ENCODE measurements at places on chromosomes 1 and 21.
A peak's percentile ranks its signal among the peaks of the same experiment; 100 is the strongest.

GRCh38 chr1:41789661-41790330 lies 128.9 kb downstream of the HIVEP3 start:
- no peak for DNase-seq

GRCh38 chr1:231411036-231411531 lies 11.0 kb downstream of the EGLN1 start:
- no peak for DNase-seq

DNA sequence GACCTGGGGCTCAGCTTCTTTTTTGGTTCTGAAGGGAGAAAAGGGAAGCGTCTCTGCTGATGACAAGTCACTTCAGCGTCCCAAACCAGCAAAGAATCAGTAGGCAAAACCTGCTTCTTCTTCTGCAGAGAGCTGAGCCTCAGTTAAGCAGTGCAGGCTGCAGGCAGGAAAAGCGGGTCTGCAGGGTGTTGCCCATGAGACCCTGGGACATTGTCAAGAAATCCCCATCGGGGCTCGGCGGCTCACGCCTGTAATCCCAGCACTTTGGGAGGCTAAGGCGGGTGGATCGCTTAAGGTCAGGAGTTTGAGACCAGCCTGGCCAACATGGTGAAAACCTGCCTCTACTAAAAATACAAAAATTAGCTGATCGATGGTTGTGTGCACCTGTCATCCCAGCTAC lies 16.7 kb downstream of the CLDN14 start:
- DNase-seq = no peak

- peak; percentile 24 for DNase-seq
Measured at GRCh38 chr1:114979278-114979891, 50.2 kb upstream of the TSHB start.

DNA sequence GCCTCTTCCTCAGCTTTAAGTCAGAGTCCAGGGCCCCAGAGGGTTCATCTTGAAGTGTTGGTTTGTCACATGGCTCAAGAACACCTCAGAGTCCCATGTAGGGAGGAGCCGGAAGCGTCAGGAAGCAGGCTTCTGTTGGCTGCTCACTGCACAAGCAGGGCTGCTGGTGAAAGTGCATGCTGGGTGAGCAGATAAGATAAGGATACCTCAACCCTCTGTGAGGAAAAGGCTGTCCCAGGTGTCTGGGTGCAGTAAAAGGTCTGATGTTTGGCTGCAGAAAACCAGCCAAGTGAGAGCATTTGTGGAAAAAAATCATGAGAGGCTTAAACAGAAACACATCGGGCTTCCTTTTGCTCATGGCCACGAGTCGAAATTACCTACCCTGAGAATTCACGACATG lies 6.2 kb upstream of the TEX35 start:
- no peak for DNase-seq

- DNase-seq = no peak
Measured at GRCh38 chr1:76137746-76138145, 63.2 kb downstream of the ST6GALNAC3 start.

DNA sequence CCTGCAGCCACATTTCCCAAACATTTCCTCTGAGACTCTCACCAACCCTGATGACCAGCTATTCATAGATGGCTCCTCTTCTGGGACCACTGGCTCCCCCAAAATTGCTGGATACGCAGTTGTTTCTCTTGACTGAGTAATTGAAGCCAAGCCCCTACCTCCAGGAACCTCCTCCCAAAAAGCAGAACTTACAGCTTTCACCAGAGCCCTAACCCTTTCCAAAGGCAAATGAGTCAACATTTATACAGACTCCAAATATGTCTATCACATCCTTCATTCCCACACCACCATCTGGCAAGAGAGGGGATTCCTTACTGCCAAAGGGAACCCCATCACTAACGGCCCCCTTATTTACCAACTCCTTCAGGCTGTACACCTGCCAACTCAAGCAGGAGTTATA lies 20.3 kb upstream of the CA6 start:
- DNase-seq = no peak

GRCh38 chr1:172390301-172390682 lies 30.2 kb upstream of the C1orf105 start:
- no peak for DNase-seq

- DNase-seq = no peak
Measured at GRCh38 chr1:235932090-235932510, 65.4 kb upstream of the LYST start.

GRCh38 chr1:41371630-41372599 lies 10.7 kb downstream of the FOXO6 start:
- DNase-seq = no peak

DNA sequence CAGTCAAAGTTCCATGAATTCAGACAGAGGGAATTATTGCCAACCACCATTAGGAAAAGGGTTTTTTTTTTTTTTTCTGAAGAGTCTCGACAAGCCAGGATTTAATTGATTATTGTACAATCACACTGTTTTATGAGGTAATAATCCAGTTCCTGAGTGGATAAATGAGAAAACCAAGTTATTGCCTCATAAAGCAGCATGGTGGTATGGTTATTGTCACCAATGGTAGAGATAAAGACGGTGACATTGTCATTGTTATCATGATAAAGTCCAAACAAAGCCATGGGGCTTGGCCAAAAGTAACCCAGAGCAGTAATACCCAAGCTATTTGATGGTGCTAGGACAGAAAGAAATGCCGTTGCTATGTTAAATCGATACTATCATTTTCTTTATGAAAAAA lies 232.8 kb downstream of the USH2A start:
- DNase-seq = no peak

- DNase-seq = no peak
Measured at GRCh38 chr1:42335809-42336518, 929 bp upstream of the FOXJ3 start.

DNA sequence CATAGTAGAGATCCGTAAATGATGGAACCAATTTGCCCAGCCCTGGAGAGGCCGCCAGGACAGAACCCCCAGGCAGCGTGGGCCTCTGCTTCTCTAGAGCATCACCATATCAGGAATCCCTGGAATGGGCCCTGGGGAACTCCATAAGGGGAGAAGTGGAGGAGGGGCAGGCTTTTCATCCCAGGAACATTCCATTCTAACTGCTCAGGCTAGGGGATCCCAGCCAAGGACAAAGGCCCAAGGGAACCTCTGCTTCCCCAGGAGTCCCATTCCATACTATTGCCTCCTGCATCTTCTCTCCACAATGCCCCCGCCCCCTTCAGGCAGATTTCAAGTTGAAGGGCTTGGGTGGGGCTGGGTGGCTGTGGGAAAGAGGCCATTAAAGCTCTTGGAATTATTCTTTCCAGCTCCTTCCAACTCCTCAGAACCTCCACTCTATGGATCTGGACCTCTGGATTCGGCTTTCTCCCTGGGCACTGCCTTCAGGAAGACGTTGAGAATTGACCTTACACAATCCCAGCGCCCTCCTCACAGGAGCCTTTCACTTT lies 6.0 kb downstream of the TRNP1 start:
- DNase-seq = no peak

GRCh38 chr21:34795175-34795547 lies 126.4 kb downstream of the CLIC6 start:
- DNase-seq = no peak

DNA sequence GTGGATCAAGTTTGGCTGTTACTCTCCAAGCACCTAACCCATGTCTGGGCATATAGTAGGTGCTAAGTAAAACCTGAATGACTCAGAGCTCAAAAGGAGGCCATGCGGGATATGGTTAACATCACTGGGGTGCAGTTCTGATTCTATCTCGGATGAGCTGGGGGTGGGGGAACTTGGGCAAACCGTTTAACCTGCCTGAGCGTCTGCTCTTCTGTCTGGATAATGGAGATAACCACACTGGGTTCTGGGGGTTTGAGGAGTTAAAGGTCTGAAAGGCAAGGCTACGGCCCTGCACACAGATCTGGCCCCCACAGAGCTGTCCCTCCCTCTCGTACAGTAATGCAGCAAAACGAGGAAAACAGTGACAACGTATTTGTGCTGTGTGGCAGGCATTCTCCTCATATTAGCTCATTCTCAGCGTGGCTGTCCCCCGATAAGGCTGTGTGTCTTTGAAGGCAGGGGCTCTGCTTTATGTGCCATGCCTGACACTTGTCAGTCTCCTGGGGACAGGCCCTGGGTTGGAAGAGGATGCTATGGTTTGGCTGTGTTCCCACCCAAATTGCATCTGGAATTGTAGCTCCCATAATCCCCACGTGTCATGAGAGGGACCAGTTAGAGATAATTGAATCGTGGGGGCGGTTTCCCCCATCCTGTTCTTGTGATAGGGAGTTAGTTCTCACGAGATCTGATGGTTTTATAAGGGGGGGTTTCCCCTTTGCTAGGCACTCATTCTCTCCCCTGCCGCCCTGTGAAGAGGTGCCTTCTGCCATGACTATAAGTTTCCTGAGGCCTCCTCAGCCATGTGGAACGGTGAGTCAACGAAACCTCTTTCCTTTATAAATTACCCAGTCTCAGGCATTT lies 6.8 kb upstream of the ALDH4A1 start:
- DNase-seq = no peak

DNA sequence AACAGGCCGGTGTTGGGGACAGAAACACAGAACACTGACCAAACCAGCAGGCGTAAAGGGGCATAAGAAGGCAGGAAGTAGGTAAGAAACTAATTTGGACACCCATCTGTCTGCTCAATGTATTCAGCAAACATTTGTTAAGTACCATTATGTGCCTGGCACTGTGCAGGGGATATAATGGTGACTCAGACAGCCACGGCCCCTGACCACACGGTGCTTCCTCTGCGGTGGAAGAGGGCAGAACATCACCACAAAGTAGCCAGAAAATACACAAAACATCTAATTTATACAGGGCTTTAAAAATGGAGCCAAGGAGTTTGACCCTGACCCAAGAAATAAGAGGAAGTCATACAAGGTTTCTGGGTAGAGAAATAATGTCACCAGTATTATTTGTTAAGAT lies 12.9 kb downstream of the DNAJC11 start:
- DNase-seq = no peak

DNA sequence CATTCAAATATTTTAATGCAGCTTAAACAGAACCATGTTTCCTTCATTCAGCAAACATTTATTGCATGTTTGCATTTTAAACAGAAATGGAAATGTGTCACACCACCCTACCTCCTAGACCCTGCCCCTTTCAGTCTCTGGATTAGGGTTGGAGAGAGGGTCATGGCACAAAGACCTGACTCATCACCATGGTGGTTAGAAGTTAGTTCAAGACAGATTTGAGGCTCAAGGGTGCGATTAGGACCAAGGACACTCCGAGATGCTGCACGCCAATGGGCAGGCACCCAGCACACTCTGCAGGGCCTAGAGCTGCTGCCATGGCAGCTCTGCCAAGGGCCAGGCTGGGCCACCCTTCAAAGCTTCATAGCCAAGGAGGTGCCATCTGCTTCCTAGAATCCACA lies 86.9 kb downstream of the NAV1 start:
- no peak for DNase-seq

GRCh38 chr21:29390778-29391177 lies 92.1 kb downstream of the BACH1 start:
- DNase-seq = no peak

DNA sequence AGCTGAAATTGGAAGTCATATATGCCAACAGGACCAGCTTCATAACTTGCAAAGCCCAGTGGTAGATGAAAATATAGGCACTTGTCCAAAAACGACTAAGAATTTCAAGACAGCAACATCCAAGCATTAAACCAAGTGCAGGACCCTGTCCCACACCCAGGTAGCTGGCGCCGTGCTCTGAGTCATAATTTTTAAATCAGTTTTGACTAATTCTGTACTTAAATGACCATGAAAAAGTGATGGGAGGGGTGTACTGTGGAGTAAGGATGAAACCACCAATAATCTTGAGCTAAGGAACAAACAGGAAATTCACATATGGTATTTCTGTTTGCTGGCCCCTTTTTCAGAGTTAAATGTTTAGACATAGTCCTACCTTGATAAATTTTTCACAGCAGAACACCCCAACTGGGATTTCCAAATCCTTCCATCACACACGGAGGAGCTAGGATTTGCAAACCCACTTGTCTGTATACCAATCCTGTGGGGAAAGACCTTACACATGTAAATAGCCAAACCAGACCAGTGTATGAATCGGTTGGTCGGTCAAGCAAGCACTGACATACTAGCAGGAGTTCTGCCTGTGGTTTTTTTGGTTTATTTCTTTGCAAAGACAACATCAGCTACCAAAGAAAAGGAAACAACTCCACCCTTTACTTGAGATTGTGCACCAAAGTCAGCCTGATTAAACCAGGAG lies 235.7 kb upstream of the RAB4A start:
- DNase-seq = no peak

GRCh38 chr1:52603630-52604029 lies 1.5 kb downstream of the GPX7 start:
- DNase-seq = no peak

DNA sequence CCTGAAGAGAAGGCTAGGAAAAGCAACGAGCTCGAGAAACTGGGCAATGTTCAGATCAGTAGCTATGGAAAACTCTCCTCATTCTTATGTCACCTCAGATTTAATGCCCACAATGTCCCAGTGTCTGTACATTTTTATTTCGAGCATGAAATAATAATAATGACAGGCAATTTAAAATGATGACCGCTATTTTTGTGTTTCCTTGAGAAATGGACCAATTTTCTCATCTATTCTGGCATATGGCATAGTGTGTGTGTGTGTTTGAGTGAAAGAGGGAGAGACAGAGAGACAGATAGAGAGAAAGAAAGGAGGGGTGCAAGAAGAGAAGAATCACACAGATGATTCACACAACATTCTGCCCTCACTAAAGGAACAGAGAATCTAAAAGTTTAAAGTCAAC lies 119.1 kb upstream of the C1orf21 start:
- DNase-seq = no peak

DNA sequence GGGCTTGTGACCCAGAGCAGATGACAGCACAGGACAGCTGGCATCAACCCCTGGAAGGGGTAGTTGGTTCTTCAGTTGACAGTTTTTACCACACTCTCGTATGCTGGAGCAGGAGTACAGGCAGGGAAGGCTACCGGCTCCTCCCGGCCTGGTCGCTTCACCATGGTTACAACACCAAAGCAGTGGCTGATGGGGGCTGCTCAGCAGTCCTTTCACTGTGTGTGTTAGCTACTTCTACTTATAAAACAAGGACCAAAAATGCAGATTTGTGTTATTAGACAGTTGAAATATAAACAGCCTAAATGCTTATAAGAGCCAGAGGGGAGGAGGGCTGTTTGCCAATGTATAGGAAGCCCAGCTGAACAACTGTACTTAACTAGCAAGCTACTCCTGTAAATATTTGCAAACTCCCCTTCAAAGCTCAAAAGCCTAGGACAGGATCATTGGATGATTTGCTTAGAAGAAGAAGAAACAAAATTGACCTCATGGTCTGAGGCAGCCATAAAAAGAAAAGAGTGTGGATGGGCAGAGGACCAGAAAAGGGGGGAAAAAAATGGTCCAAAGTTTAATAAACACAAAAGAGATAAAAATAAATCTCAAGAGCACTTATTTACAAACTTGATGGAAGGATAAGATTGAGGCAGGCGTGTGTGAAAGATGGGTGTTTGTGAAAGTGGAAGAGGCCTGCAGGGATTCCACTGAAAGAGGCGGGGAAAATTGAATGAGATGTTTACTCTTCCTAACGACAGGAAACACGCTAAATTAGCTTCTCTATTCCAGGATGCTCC lies 57.1 kb downstream of the TGFB2 start:
- no peak for DNase-seq

GRCh38 chr21:40837456-40837855 lies 9.5 kb downstream of the DSCAM start:
- no peak for DNase-seq

GRCh38 chr21:46605767-46606426 lies 1.0 kb upstream of the S100B start:
- no peak for DNase-seq
